ENCODE measurements at places on chromosomes 1 and 21.

DNA sequence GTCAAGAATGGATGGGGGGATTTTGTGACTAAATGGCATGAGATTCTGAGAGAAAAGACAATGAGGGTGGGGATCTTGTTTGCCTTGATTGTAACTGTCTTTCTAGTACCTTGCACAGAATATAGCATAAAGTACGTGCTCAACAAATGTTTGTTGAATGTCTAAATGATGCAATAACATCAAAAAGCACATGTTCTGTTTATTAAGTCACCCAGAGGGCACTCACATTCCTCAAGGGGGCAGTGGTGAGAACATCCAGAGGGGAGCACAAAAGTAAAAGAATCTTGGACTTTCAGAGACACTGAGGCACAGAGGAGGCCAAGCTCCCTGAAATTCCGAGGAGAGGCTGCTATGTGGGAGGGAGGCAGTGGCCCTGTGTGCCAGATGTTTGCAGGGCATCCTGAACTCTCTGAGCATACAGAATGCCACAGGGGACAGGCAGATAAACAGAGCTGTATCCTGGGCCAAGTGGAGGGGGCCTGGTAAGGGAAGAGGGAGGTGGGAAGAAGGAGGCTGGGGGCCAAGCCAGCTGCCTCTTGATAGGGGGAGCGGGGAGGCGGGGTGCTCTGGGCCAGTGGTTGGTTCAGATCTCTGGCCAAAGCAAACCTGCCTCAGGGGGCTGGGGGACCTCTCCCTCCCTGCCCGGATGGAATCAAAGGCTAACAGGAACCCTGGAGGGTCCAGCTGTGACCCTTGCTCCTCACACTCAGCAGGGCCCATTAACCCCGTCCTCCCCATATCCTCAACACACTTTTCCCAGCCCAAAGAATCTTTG lies 6.5 kb upstream of the ATP1A2 start:
- no peak for DNase-seq

DNA sequence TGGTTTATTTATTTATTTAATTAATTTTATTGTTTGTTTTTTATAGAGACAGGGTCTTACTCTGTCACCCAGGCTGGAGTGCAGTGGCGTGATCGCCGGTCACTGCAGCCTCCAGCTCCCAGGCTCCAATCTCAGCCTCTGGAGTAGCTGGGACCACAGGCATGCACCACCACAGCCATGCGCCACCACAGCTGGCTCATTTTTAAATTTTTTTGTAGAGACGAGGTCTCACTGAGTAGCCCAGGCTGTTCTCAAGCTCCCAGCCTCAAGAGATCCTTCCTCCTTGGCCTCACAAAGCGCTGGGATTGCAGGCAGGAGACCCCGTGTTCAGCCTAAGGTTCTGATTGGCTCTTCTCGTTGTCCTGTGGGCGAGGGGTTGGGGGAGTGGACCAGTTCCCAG lies 22.1 kb downstream of the UMODL1 start:
- no peak for DNase-seq

GRCh38 chr1:101262630-101263348 lies 26.0 kb downstream of the S1PR1 start:
- DNase-seq = no peak

DNA sequence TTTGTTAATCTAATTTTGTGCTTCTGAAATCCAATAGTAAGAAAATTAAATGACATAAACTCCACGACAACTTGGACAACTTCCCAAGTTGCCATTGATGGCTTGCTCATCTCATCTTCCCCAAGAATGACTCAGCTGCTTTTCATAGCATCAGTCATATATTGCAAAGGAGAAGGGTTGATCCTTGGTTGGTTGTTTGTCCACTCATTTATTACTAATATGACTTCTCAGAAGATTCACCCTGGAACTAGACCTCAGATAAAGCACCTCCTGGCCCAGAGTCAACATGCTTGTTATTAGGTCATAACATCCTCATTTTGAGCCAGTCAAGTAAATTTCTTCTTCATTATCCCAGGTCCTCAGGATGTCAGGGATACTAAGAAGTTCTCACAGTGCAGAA lies 2.3 kb upstream of the LCE3D start:
- DNase-seq = no peak

- DNase-seq = no peak
Measured at GRCh38 chr1:162985816-162986435, 83.2 kb upstream of the RGS4 start.

- no peak for DNase-seq
Measured at GRCh38 chr1:61472876-61473275, 252.1 kb downstream of the TM2D1 start.

GRCh38 chr1:68197891-68198290 lies 34.4 kb downstream of the WLS start:
- no peak for DNase-seq

DNA sequence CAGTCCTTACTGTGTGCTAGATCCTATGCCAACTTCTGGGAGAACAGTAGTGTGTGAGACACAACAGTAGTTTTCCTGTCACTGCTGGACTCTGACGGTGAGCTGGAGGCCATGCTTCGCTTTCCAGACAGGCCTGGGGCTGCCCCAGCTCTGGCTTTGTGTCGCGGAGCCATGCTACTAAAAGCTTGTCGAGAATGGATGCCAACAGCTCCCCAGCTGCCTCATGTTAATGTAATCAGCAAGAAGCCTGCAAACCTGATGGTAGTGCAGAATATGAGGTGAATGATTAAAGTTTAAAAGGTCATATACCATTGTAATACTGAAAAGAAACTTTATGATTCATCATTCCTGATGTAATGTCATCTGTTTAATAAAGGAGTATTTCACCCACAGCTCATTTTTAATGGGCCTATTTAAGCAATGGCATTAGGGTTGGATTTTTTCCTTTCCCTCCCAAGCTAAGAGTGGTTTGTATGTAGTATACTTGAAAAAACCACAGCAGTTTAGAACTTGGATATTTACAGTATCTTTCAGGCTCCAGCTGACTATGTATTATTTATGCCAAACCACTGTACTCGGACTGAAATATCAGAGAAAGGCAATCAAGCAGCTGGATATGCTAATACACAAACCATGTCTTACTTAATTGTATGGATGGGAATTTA lies 343.0 kb downstream of the NUF2 start:
- no peak for DNase-seq

DNA sequence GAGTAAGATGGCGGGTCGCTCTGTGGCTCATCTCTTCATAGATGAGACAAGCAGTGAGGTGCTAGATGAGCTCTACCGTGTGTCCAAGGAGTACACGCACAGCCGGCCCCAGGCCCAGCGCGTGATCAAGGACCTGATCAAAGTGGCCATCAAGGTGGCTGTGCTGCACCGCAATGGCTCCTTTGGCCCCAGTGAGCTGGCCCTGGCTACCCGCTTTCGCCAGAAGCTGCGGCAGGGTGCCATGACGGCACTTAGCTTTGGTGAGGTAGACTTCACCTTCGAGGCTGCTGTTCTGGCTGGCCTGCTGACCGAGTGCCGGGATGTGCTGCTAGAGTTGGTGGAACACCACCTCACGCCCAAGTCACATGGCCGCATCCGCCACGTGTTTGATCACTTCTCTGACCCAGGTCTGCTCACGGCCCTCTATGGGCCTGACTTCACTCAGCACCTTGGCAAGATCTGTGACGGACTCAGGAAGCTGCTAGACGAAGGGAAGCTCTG lies 2.4 kb downstream of the TNFAIP8L2 start:
- no peak for DNase-seq

DNA sequence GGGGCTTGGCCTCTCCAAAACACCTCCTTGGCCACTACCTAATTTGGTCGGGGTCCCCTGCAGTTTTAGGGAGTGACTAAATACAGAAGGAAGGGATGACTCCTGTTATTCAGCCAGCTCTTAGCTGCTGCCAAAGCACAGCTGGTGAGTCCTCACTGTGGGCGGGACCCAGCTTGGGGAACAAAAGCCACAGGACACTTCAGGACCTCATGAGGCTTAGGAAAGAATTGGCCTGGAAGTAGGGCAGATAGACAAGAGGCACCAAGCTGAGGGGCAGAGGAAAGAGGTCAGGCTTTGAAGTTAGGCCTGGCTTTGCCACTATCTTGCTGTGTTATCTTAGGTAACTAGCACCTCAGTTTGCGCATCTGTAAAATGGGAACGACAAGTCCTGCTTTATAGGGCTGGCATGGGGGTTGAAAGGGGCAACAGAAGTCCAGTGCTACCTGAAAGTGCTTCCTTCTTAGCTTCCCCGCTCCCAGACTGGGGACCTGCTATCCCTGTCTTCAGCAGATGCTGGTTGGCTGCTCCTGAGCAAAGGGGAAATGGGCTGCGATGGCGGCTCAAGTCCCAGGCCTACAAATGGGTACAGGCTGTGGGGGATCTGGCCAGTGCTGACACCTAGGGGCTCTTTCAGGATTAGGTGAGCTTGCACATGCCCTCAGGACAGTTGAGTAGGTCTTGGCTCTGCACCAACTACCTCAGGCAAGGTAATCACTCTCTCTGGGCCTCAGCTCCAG lies 15.7 kb downstream of the IFI6 start:
- DNase-seq = no peak

DNA sequence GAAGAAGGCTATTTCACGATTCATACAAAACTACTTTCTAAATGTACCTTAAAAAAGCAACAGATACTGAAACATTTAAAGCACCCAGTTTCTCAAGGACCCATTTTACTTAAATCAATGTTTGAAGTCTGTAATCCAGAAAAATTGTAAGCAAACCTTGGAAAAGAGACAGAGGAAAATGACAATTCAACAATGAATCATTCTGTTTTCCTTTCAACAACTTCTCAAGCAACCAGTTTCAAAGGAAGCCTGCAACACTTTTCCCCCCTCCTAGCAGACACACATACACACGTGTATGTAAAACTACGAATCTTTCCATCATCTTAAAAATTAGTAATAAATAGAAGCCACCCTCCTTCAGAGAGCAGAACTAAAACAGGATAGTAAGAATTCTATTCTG lies 1.2 kb downstream of the RERE start:
- no peak for DNase-seq

GRCh38 chr1:33014464-33015163 lies 22.1 kb downstream of the AK2 start:
- DNase-seq = no peak

DNA sequence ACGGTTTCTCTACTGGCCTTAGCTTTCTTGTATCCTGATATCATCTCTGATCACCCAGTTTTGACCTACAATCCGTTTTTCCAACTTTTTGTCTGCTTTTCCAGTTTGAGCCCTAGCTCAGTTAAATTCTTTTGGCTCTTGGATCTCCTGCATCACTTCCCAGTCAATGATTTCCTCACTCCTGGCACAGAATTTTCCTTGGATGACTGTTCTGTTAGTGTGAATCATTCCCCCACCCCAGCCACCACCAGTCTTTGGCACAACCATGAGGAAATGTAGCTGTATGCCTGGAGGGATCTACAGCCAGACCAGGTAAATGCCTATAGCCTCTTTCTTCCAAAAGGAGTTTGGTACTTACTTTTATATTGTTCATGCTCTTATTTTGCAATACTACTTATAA lies 187.2 kb upstream of the PTGFR start:
- no peak for DNase-seq

DNA sequence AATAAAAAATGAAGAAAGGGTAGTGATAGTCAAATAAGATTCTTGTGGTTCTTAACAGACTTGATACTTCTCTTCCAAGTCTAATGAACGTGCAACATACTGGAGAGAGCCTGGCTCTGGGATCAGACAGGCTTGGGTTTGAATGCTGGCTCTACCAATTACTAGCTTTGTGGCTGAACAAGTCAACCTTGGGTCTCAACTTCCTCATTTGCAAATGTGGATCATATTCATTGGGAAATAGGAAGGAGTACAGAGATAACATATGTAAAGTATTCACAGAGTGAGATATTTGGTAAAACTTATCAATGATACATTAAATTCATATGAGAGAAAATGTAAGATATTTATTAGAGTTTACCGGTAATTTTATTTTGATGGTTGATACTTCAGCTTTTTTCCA lies 2.0 kb downstream of the EDEM3 start:
- no peak for DNase-seq

DNA sequence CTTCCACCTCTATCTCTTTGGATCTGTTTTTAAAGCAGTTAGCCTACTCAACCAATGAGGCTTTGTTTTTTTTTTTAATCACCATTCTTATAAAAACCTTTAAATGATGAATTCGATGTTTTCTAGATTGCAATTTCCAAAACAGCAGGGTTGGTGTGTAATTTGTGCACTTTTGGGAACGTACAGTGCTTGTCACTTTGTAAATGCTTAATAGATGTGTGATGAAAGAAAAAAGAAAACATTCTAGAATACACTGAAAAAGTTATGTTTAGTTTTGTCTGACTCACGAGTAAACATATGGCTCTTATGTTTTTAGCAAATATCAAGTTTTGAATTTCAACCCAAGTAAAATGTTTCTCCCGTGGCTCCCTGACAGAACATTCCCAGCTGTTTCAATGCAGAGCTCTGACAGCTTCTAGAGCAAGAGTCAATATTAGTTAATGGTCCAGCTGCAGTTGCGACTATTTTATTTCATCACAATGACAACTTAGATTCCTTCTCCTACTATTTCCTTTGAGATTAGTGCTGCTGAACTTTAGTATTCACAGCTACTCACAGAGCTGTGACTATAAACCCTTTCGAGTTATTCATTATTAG lies 362.5 kb upstream of the ADAMTS5 start:
- DNase-seq = no peak

DNA sequence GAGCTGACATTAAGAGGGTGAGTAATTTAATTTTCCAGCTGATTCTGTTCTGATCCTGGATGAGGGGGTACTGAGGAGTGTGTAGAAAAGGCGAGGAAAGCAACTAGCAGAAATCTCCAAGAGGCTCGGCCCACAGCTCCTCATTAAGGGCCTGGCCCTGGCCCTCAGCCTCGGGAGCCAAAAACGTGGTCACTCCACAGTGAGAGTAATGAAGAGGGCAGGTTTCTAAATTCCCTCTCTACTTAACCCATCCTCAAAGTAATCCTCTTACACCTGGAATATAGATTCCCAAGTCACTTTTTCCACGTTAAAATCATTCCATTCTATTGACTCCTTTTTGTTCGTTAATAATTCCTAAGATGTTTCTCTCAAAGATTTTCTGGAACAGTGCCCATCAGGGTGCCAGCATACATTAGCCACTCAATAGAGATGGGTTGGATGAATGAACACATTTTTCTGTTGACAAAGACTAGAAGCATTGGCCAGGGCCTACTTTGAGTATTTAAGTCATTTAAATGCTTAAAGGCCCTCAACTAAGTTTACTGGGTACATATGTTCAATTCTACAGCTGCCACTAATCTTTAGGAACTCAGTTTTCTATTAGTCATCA lies 1.1 kb upstream of the COL11A1 start:
- no peak for DNase-seq

DNA sequence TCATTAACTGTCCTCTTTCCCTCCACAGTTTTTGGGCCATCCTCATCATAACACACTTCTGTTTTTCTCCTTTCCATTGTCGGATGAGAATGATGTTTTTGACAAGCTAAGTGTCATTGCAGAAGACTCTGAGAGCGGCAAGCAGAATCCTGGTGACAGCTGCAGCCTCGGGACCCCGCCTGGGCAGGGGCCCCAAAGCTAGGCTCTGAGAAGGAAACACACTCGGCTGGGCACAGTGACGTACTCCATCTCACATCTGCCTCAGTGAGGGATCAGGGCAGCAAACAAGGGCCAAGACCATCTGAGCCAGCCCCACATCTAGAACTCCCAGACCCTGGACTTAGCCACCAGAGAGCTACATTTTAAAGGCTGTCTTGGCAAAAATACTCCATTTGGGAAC lies 28.6 kb upstream of the IFNAR1 start:
- DNase-seq = no peak

Measured in stimulated activated CD8-positive, alpha-beta memory T cell treated with anti-CD3 and anti-CD28 coated beads, Interleukin-2, amount 100 ng/mL, for 48 hours (primary cell).